ENCODE measurements at places on chromosomes 3 and 15.
A peak's percentile ranks its signal among the peaks of the same experiment; 100 is the strongest.

GRCh38 chr3:74033381-74033780 lies 408.6 kb upstream of the PDZRN3 start:
- no peak for DNase-seq

DNA sequence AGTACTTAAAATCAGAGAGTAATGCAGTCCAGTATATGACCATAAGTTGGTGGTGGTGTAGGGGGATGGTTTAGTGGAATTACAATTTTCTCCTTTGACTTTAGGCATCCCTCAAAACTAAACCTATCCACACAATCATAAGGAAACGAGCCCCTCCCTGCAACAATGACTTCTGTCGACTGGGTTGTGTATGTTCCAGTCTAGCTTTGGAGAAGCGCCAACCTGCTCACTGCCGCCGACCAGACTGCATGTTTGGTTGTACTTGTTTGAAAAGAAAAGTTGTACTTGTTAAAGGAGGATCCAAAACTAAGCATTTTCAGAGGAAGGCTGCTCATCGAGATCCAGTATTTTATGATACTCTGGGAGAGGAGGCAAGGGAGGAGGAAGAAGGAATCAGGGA lies 52.8 kb downstream of the MGA start:
- no peak for DNase-seq

GRCh38 chr3:149195221-149195620 lies 26.4 kb downstream of the CP start:
- no peak for DNase-seq

DNA sequence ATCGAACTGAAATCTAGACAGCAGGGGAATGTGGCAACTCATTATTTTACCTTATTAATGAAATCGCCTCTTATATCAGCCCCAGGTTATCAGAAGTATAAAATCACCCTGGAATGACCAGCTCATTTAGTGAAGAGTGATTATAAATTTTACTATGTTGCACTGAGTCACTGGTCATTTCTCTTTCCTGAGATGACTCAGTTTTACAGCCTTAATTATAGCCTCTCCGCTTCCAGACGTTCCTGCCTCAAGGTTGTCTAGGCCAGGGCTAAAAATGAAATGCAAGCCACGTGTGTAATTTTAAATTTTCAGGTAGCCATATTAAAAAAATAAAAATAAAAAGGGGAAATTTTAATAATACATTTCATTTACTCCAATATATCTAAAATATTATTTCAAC lies 33.3 kb downstream of the DET1 start:
- DNase-seq = no peak

DNA sequence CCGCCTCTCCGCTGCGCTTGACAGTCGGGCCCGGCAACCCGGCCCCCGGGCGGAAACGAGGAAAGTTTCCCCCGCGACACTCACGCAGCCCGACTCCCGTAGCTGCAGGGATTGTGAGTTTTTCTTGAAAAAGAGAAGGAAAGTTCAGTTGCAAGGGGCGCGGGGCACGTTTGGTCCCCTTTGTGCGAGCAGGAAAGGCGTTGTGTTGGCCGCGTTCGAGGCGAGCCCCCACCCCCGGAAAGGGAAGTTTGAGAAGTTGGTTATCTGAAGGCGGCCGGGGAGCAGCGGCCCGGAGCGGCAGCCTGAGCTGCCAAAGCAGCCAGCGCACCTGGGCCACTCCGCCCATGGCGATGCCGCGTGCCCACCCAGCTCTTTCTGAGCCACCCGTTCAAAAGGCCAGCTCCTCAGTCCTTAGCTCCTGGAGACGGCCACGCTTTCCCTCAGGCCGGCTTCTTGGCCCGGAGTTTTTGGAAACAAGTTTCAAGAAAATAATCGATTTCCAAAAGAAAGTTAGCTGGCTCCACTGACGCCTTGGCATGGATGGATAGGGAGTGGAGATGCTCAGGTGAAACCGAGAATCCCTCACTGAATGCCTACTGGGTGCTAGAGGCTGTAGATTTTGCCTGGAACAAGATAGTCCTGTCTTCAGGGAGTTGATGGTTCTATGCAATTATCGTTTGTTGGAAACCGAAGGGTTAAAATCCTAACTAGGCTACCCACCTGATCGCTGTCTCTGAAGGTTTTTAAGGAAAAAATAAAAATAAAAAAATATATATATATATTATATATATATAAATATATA lies 832 bp downstream of the TGFBR2 start:
- DNase-seq = peak; percentile 60

GRCh38 chr15:74368121-74368520 lies 675 bp upstream of the CYP11A1 start:
- no peak for DNase-seq

GRCh38 chr15:51048308-51048707 lies 46.4 kb downstream of the TNFAIP8L3 start:
- no peak for DNase-seq

- no peak for DNase-seq
Observed at GRCh38 chr3:131807822-131808221, 227.0 kb downstream of the CPNE4 start.

DNA sequence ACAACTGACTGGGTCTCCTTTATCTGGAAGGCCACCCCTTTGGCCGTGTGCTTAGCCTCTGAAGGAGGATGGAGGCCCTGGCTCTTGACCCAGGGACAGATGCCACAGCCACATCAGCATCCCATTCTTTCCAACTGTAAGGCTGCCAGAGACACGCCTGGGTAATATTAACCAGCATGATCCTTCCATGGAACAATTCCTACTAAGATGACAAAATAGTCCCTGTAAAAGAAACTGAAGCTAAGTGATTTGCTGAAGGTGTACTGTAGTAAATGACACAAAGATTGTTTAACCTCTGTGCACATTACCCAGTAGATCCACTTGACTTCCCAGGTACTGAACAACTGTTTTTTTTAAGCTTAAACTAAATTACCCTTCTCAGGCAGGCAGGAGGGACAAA lies 352.7 kb downstream of the SLC9A9 start:
- no peak for DNase-seq

- DNase-seq = no peak
Observed at GRCh38 chr15:50127255-50127777, 8.3 kb upstream of the ATP8B4 start.
